B cell (primary cell): ENCODE measurements at places on chromosomes 5 and 9. TPM values are rescaled to one million over a fixed set of nuclear protein-coding genes. Genes with fewer than 3 reads are reported as not detected.
A peak's percentile ranks its signal among the peaks of the same experiment; 100 is the strongest.

DNA sequence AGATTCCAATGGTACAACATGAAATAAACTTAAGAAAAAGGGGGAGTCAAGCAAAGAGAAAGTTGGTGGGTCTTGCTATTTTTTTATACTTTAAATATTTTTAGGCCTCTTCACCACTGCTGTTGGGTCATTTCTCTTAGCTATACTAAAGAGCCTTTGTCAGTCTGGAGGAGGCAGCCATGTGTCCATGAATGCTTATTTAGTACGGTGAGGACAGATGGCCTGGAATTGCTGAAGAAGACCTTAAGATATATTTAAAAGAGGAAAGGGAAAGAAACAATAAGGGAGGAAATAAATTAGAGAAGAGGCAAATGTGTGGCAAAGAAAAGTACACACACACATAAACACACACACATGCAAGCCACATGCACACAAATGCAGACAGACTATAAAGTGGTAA lies 560.5 kb upstream of the MEF2C start:
- DNase-seq: no peak

DNA sequence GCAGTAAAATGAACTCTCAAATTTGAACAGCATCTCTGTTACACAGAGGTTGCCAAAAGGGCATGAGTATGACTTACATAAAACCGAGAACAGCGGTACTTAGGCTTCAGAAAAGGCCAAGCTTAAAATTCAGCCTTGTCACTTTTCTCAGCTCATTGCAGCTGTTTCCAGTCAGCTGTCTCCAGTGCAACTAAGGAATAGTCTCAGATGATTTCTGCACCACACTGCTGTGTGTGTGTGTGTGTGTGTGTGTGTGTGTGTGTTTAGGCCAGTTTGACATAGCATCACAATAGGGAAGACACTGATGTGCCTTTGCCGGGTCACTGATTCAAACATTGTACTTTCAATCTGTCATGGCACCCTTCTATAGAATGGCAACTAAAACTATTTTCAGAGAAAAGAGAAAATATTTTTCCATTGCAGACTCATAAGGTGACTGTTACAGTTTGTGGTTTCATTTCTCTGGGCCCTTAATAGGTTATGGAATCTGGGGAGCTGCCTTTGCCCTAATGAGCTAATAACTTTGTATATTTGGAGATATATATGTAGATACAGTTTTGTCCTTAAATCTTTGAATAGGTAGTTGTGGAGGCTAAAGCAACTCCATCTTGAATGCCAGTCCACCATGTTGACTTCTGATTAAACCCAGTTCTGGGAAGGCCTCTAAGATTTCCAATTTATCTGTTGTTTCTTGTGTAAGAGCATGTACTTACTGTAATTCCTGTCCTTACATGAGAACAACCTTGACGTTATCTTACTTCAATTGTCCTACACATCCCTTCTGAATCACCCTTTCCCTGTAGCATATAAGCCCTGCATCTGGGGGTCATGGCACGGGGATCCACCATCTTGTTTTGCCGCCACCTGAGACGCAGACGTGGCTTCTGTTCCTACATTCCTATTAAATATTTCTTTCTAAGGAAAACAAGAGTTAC lies 4.5 kb downstream of the LSM11 start:
- no peak for DNase-seq

DNA sequence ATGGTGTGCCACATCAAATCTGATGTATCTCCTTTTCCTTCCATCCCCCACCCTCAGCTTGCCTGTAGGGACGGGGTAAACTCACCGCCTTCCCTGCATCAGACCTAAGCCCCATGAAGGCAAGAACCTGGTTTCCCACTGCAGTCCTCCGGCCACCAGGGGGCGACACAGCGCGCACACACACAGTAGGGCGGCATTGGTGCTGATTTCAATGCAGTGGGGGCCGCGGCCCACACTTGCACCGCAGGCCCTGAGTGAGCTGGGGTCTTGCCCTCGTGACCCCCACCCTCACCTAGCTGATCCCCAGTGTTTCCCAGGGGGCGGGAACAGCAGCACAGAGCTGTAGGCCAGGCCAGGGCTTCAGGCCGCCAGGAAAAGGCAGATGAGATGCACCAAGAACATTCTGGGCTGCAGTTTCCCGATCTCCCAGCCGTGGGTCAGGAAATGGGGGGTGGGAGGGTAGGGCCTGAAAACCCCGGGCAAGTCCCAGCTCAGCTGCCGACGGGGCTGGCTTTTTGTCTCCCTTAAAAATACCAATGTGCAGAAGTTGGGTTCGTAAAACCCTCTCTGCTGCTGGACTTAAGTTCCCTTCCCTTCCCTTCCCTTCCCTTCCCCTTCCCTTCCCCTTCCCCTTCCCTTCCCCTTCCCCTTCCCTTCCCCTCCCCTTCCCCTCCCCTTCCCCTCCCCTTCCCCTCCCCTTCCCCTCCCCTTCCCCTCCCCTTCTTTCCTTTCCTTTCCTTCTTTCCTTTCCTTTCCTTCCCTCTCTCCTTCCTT lies 19.5 kb downstream of the FAM163B start:
- peak; percentile 35 for DNase-seq

SEMA5A gene
- not detected in 2 replicates for total RNA-seq

GRCh38 chr5:112584781-112585180 lies 152.9 kb upstream of the APC start:
- DNase-seq: no peak

- peak; percentile 31 for DNase-seq
These were observed 48.4 kb upstream of the SNAPC3 start for GRCh38 chr9:15374310-15374709.
